HCEC 1CT (cell line): ENCODE measurements at places on chromosomes 3 and 15.

GRCh38 chr3:27641888-27642601 is 80.1 kb downstream of the EOMES start:
- no peak for DNase-seq

DNA sequence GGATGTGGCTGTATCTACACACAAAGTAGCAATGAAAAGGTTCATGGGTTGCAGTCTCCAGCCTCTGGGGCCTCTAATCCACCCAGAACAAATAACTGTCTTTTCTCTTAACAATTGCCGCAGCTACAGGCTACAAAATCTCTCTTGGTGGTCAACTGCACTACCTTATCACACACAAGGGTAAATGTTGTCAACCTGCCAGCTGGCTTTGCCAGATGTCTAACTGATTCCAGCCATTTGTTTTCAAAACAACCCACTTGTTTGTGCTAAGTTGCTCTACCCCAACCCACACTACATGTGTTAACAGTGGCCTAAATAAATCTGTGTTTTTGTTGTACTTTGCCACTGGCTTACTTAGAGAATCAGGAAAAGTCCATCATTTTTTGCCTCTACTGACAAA is 447.3 kb downstream of the TAFA4 start:
- DNase-seq, result no peak

- DNase-seq, result no peak
These were observed 103.7 kb downstream of the NR2E3 start for GRCh38 chr15:71914092-71914491.

- no peak for DNase-seq
These were observed 641.7 kb downstream of the NR2F2 start for GRCh38 chr15:96972201-96972600.

DNA sequence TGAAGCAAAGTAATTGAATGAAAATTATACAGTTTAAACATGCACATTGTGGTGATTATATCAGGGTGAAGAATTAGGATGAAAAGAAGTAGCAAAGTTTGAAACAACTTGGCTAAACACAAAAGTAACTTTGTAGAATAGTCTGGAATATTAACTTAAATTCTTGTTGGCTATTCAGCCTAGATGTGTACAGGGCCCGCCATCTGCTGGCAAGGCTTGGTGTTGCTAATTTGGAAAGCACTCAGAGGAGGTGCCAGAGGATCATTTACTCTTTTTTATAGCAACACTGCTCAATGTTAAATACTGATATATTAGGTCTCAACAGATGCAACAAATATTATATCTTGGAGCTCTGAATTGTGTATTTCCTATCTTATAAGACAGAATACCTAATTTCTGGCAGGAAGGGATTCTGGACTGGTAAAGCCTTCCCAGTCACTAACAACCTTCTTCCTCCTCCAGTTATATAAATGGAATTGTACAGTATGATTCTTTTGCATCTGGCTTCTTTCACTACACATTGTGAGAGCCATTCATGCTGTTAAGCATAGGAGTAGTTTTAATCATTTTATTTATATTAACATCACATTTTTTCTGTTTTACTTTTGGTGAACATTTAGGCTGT is 36.1 kb downstream of the TTC23 start:
- peak; percentile 54 for DNase-seq
